ENCODE measurements at places on chromosomes 1 and 21. TPM values are rescaled to one million over a fixed set of nuclear protein-coding genes. Genes with fewer than 3 reads are reported as not detected.

Gene MAP3K7CL
- total RNA-seq: 4.3 TPM

DNA sequence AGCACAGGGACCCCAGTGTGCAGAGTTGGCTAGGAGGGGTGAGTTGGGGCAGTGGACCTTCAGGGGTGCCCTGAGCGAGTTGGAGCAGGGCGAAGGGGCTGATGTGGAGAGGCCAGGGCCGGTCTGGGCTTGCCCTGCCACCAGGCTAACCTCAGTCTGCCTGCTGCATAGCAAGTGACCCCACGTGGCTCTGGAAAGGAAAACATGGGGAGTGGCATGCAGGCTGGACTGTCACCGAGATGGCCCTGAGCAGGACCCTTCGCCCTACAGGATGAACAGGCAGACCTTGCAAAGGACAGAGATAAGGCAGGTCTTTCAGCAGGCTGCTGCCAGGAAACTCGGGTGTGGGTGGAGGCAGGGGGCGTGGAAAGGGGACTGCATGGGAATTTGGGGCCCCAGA, 51.5 kb downstream of the FOXO6 start:
- H3K4me1 ChIP-seq: peaks cover 2% of the 10 kb centered on the region
- no peak for DNase-seq
- no peak overlapping the region for H3K4me3 ChIP-seq
- H3K27me3 ChIP-seq: peaks cover 12% of the 10 kb centered on the region
- no peak overlapping the region for H3K27ac ChIP-seq

DNA sequence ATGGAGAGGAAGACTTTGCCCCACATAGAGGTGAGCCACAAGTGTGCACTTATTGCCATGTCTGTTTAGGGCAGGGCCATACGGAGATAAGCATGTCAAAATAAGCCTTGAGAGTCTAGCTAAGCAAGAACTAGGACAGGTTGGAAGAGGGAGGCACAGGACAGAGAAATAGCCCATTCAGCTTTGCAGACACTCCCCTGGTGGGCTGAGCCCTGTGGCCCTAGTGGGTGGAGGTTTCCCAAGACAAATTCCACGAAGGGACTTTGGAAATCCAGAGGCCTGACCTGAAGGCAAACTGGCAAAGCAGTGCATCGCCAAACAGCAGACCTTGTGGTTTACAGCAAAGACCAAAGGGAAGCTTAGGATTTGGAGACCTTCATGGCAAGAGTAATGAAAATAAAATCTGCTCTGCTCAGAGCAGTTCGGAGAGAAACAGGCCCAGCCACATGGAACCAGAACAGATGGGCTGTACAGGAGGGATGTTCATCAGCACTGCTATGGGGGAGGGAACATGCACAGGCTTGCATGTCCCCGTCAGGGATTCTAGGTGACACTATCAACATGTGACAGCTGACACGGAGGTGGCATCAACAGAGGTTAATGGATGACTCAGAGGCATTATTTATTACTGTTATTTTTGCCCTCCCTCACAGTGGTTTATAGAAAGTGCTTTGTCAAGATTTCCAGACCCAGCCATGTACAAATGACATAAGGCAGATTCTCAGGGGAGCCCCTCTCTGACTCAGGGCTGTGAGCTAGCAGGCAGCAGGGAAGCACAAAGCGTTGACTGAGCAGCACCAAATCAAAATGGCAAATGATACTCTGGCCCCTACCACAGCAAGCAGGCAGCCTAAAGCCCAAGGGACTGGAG, 90.1 kb upstream of the IRF2BP2 start:
- no peaks in the 10 kb centered on the region for H3K36me3 ChIP-seq
- peaks cover 8% of the 10 kb centered on the region for H3K4me1 ChIP-seq
- DNase-seq: no peak
- H3K4me3 ChIP-seq: no peak overlapping the region

GRCh38 chr1:47930210-47930840, 66.9 kb downstream of the TRABD2B start:
- no peaks in the 10 kb centered on the region for H3K4me1 ChIP-seq
- DNase-seq: no peak
- peaks cover 6% of the 10 kb centered on the region for H3K27me3 ChIP-seq
- no peak overlapping the region for H3K4me3 ChIP-seq
- H3K36me3 ChIP-seq: no peaks in the 10 kb centered on the region

Gene GJA8
- total RNA-seq: not detected

Gene EPHA2
- not detected for total RNA-seq

DNA sequence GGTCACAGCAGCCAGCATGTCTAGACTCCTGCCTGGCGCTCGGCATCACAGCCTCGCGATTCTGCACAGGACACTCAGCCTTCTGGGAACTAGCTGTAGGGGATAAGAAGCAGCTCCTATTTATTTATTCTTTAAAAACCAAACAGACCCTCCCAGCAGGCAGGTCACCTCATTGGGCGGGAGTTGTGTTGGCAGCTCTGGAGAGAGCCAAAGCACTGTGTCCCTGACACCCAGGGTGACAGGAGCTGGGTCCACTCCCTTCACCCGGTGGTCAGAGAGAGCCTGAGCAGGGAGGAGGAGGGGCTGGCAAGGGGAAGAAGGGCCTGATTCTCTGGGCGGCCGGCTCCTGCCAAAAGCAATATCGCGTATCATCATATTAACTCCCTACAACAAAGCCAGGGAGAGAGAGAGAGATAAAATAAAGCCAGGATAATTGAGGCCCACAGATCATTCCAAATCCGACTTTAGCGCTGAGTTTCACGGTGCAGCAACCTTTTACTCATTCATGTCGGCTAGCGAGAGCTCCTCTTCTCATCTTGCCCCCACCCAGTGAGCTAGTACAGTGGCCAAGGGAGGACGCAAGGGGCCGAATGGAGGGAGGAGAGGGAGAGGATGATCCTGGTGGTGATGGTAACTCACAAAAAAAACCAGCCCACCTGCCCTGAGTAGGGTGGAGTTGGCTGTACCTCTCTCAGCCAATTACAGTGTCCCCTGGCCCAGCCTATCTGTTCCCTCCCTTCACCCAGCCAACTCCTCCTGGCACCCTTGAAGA, 79.8 kb upstream of the IFFO2 start:
- no peak for DNase-seq
- peaks cover 20% of the 10 kb centered on the region for H3K27me3 ChIP-seq
- no peak overlapping the region for H3K27ac ChIP-seq
- H3K4me3 ChIP-seq: no peak overlapping the region
- no peaks in the 10 kb centered on the region for H3K36me3 ChIP-seq
- H3K4me1 ChIP-seq: no peaks in the 10 kb centered on the region

Gene AMPD1
- total RNA-seq: not detected

DNA sequence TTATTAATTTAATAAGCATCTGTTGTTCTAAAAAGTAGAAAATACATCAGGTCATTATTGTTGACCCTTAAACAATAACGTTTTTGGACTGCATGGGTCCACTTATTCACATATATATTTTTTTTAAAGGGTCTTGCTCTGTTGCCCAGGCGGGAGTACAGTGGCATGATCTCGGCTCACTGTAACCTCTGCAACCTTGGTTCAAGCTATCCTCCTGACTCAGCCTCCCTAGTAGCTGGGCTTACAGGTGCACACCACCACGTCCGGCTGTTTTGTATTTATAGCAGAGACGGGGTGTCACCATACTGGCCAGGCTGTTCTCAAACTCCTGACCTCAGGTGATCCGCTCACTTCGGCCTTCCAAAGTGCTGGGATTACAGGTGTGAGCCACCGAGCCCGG, 53.0 kb downstream of the DAP3 start:
- no peak overlapping the region for H3K4me3 ChIP-seq
- DNase-seq: no peak
- peaks cover 15% of the 10 kb centered on the region for H3K36me3 ChIP-seq
- H3K27me3 ChIP-seq: no peaks in the 10 kb centered on the region
- peaks cover 2% of the 10 kb centered on the region for H3K4me1 ChIP-seq

- peak overlapping the region; percentile 95 for H3K4me3 ChIP-seq
- DNase-seq: no peak
- peak overlapping the region; percentile 99 for H3K27ac ChIP-seq
- H3K4me1 ChIP-seq: peaks cover 28% of the 10 kb centered on the region
- peaks cover 35% of the 10 kb centered on the region for H3K36me3 ChIP-seq
- no peaks in the 10 kb centered on the region for H3K27me3 ChIP-seq
Observed at GRCh38 chr1:31063631-31064030, 1.9 kb downstream of the PUM1 start.

Gene GPR161
- 0.51 TPM for total RNA-seq

DNA sequence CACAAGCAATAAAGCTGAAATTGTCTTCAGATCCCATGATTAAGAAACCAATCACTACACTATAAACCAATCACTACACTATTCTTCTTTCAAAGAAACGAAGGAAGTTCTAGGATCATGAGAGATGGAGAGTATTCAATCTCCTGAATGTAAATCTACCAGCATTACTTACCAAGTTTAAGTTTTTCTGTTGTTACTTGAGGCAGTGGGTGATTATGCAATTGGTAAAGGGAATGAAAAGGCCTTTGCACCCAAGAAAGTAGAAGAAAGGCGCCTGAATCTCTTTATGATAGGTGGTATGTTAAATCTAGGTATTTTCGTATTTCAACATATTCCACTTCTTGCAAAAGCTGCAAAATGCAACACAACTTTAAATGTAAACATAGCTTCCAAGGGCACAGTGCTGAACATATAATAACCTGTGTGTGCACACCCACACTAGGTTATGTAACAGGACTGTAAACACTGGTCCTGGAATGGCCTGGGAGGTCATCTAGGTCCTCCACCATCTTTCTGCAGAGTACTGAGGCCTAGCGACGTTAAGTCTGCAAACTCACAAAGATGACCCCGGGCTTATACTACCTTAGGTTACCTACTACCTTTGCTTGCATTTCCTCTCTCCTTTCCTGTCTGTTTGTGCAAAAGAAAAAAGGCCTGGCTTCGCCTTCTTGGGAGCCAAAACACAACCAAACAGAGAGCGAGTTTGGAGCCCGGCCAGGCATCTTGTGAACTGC, 1.1 kb upstream of the UAP1 start:
- H3K4me1 ChIP-seq: peaks cover 29% of the 10 kb centered on the region
- H3K36me3 ChIP-seq: no peaks in the 10 kb centered on the region
- no peak for DNase-seq
- peak overlapping the region; percentile 93 for H3K27ac ChIP-seq

Gene LCE2C
- total RNA-seq: not detected

All from activated CD4-positive, alpha-beta T cell treated with anti-CD3 and anti-CD28 coated beads, Interleukin-2, amount 10 ng/mL, durations not matched to agents 24 days and 14 days (primary cell).